NCI-H748 treated with DMSO at 0.1 percent for 48 hours (cell line): ENCODE measurements at places on chromosomes 6 and 20.

GRCh38 chr6:82410151-82410648 lies 46.6 kb downstream of the TPBG start:
- no peak for DNase-seq

- DNase-seq = no peak
Measured at GRCh38 chr20:1718604-1719384, 61.2 kb upstream of the SIRPG start.

- DNase-seq = no peak
Measured at GRCh38 chr6:125804264-125804663, 13.5 kb downstream of the NCOA7 start.

GRCh38 chr20:48291896-48292295 lies 506.6 kb upstream of the SULF2 start:
- no peak for DNase-seq

DNA sequence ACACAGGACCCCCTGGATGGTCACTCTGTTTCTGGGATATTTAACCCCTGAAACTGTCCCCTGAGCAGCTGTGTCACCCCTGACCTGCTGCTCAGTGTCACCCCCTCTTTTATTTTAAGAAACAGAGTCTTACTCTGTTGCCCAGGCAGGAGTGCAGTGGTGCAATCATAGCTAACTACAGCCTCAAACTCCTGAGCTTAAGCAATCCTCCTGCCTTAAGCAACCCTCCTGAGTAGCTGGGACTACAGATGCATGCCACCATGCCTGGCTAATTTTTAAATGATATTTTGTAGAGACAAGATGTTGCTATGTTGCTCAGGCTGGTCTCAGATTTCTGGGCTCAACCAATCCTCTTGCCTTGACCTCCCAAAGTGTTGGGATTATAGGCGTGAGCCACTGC lies 21.5 kb upstream of the GTSF1L start:
- DNase-seq = no peak

DNA sequence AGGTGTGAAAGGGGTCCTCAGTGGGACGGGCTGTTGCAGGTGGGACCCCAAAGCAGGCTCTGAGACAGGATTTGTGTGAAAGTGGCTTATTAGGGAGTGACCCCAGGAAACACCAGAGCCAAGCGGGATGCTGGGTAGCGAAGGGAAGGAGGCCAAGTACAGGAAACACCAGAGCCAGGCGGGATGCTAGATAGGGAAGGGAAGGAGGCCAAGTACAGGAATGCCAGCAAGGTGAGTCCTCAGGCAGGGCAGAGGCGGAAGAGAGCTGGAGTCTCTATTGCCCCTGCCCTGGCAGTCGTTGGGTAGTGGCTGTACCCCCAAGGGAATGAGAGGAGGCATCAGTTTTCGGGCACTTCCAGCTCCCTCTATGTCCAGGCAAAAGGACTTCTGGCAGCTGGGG lies 30.5 kb upstream of the TGM2 start:
- no peak for DNase-seq

GRCh38 chr6:108845145-108845544 lies 3.1 kb upstream of the ARMC2 start:
- no peak for DNase-seq

DNA sequence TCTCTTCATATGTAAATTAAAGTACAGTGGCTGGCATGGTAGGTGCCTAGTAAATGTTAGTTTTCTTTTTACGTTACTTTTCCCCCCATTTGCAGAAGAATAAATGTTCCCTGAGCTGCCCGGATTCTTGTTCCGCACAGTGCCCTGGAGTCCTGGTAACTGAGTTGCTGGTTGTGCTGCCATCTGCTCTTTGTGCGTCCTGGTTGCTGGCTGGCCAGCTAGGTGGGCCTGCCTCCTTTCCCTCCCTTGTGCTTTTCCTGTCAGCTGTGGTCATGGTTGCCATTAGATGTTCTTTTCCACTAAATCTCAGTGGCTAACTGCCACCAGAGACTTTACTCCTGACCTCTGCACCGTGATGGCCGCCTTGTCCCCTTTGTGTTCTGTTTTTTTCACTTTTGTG lies 28.6 kb downstream of the CEP43 start:
- no peak for DNase-seq

- DNase-seq = no peak
Measured at GRCh38 chr6:57301757-57302156, 15.7 kb upstream of the PRIM2 start.

DNA sequence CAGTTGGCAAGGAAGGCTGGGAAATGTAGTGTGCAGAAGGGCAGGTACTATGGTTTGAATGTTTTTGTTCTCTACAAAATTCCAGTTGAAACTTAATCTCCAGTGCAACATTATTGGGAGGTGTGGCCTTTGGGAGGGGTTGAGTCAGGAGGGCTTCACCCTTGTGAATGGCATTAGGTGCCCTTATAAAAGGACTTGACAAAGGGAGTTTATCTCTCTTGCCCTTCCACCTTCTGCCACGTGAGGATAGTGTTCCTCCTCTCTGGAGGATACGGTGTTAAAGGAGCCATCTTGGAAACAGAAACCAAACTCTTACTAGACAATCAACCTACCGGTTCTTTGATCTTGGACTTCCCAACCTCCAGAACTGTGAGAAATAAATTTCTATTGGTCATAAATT lies 82.2 kb upstream of the LRFN2 start:
- no peak for DNase-seq

- DNase-seq = no peak
Measured at GRCh38 chr6:129555206-129555832, 154.7 kb downstream of the ARHGAP18 start.

GRCh38 chr20:37152284-37152683 lies 26.8 kb upstream of the RPN2 start:
- DNase-seq = no peak

DNA sequence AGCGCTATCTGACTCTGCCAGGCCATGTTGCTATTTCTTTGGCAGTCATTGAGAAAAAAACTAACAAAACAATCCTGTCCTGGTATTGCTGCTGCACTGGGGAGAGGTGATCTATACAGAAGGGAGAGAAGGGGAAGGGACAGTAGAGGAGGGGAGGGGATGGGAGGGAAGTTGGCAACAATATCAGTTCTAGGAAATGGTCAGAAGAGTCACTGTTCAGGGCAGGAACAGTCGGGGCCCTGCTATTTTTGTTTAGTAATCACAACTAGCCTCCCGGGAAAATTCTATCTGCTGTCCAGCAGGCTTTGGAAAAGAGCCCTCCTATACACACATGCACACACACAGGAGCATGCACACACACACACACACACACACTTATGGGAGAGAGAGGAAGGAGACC lies 142.3 kb upstream of the CARMIL1 start:
- no peak for DNase-seq

DNA sequence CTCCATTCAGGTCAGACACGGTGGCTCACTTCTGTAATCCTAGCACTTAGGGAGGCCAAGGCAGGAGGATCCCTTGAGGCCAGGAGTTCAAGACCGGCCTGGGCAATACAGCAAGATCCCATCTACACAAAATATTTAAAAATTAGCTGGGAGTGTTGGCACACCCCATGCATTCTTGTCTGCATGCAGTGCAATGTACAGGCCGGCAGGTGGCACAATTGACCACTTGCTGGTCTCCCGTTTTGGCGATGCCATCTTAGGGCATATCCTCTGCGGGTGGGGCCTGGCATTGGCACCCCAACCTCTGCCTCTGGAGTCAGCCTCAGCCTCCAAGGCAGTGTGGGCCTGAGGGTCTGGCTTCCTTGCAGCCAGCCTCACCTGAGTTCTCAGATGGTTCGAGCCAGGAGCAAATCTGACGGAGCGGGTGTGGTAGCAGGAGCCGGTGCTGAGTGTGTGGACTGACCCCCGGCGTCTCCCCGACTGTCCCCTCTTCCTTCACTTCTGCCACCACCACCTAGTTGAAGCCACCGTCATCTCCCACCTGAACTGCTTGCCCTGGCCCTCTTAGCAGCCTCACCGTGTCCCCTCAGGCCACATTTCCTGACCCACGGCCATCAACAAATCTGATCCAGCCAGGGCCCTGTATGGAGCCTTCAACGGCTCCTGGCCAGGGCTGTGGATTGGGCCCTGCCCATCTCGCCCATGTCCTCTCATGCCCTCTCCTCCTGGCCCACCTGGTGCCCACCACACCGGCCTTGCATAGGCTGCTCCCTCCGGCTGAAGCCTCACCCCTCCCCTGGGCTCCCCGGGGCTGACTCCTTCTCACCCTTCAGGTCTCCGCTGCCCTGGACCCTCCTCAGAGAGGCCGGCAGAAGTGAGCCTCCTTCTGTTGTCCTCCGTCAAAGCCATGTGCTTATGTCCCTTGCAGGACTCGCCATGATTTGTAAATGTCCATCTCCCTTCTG lies 44.0 kb downstream of the EFCAB8 start:
- DNase-seq = no peak

DNA sequence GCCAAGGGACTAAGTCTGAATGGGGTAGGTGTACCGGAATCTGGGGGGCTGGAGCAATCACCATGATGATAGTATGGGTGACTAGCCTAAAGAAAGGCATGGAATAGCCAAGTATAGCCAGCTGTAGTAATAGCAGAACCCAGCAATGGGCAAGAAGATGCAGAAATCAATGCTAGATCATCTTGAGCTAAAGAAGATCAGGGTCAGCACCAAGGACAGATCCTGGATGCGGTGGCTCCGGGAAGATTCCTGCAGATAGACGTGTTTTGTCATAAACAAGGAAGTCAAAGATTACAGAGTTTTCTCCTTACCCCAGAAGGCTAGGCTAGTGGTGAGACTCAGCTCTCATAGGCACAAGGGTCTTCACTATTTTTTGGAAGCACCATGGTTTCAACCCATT lies 561.6 kb upstream of the CHD6 start:
- no peak for DNase-seq

- DNase-seq = no peak
Measured at GRCh38 chr6:142945446-142946180, 637 bp upstream of the HIVEP2 start.
